Activated T-helper 2 cell treated with anti-CD3 and anti-CD28 coated beads, Interferon-gamma antibody, Interleukin-2, Interleukin-4, amounts not matched to agents 10 μg/mL and 5 μg/mL and 100 μg/mL, durations not matched to agents 14 hours and 24 hours and 36 hours (primary cell): ENCODE measurements at places on chromosomes 4 and X.

DNA sequence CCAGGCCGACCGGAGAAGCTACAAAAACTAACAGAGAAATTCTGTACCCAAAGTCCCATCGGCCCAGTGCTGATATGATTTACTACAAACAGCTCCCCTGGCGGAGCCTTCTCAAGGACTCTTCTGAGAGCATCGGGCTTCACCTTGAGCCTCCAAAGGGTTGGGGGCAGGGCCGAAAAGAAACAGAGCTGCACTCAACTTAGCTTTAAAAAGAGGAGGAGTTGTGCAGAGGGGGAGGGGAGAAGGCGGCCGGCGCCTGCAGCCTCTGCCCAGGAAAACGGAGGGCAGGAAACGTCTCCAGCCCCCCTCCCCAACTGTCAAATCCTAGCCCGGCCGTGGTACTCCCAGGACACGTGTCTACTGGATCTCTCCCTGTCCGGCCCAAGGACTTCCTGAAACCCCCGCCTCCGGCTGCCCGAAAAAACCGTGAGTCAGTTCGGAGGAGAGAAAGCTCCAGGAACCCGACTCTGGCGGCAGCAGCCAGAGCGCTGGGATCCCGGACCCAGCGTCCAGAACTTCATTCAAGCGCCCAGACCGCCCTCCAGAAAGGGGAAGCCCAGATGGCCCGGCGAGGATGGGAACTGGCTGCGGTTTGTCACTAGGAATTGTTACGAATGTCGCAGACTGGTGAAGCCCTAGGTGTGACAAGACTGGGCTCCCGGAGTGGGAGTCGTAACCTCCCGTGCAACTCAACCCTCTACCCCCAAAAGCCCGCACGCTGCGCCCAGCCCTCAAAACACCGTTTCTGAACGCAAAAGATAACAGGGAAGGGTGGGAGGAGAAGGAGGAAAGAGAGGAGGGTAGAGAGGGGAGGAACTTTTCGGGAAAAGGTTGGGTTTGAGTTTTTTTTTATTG lies 973 bp downstream of the ADAMTS3 start:
- H3K4me3 ChIP-seq = peak overlapping the region; percentile 43
- H3K27me3 ChIP-seq = peaks cover 41% of the 10 kb centered on the region
- DNase-seq = no peak
- H3K36me3 ChIP-seq = no peaks in the 10 kb centered on the region
- peaks cover 12% of the 10 kb centered on the region for H3K4me1 ChIP-seq
- no peak overlapping the region for H3K27ac ChIP-seq

DNA sequence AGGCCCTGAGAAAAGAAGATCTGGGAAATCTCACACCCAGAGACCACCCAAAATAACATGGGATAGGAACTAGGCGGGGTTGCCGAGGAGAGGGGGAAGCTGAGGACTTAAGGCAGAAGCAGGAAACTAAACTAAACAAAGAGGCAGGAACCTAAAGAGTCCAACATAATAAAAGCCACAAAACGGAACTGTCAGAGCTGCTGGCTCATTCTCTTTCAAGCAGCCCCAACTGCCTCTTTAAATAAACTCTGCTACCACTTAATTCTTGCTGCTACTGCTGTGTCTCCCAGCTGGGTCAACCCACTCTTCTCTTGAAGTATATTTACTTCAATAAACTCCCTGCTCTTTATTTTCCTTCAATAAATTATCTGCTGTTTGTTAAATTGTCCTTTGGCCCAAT lies 44.5 kb downstream of the MAGEB16 start:
- no peak for DNase-seq
- H3K27ac ChIP-seq = no peak overlapping the region
- no peaks in the 10 kb centered on the region for H3K36me3 ChIP-seq
- no peaks in the 10 kb centered on the region for H3K4me1 ChIP-seq
- no peaks in the 10 kb centered on the region for H3K27me3 ChIP-seq
- no peak overlapping the region for H3K4me3 ChIP-seq

- H3K36me3 ChIP-seq = no peaks in the 10 kb centered on the region
- no peaks in the 10 kb centered on the region for H3K4me1 ChIP-seq
- DNase-seq = no peak
- no peak overlapping the region for H3K27ac ChIP-seq
- no peaks in the 10 kb centered on the region for H3K27me3 ChIP-seq
These were observed 169.7 kb downstream of the COL4A6 start for GRCh38 chrX:108268434-108269080.

GRCh38 chr4:2825740-2826139 lies 17.9 kb upstream of the ADD1 start:
- no peak for DNase-seq
- H3K36me3 ChIP-seq = peaks cover 65% of the 10 kb centered on the region
- peaks cover 2% of the 10 kb centered on the region for H3K4me1 ChIP-seq
- no peaks in the 10 kb centered on the region for H3K27me3 ChIP-seq

- no peaks in the 10 kb centered on the region for H3K4me1 ChIP-seq
- no peak overlapping the region for H3K4me3 ChIP-seq
- no peak overlapping the region for H3K27ac ChIP-seq
- no peak for DNase-seq
- no peaks in the 10 kb centered on the region for H3K36me3 ChIP-seq
These were observed 1044.2 kb downstream of the GLUD2 start for GRCh38 chrX:122091571-122091970.

DNA sequence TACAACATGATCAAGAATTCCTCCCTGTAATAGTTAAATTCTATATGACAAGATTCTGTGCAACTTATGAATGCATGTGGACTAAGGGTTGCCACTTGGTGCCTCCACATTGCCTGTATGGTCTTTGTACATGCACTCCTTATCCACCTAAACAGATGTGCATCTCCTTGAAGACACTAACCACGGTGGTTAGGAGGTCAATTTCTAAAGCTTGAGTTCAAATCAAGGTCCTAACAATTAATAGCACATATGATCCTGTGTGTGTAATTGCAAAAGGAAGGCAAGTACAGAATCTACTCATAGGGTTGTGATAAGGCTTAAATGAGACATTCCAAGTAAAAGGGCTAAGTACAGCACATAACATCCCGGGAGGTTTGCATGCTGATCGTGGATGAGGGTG lies 1.5 kb upstream of the IL21 start:
- no peak for DNase-seq
- H3K4me1 ChIP-seq = peaks cover 29% of the 10 kb centered on the region
- H3K36me3 ChIP-seq = no peaks in the 10 kb centered on the region
- H3K4me3 ChIP-seq = no peak overlapping the region

- H3K4me3 ChIP-seq = no peak overlapping the region
- peaks cover 40% of the 10 kb centered on the region for H3K4me1 ChIP-seq
- DNase-seq = no peak
- H3K36me3 ChIP-seq = peaks cover 1% of the 10 kb centered on the region
- no peak overlapping the region for H3K27ac ChIP-seq
- H3K27me3 ChIP-seq = peaks cover 10% of the 10 kb centered on the region
These were observed 4.8 kb upstream of the CXCL13 start for GRCh38 chr4:77600521-77601451.

GRCh38 chrX:76148753-76149152 lies 24.1 kb upstream of the PBDC1 start:
- no peaks in the 10 kb centered on the region for H3K36me3 ChIP-seq
- H3K4me1 ChIP-seq = peaks cover 14% of the 10 kb centered on the region
- H3K4me3 ChIP-seq = peak overlapping the region; percentile 85
- no peaks in the 10 kb centered on the region for H3K27me3 ChIP-seq
